Metanephros (tissue), 2 donors: ENCODE measurements at places on chromosomes 1 and 21. TPM values are rescaled to one million over a fixed set of nuclear protein-coding genes. Genes with fewer than 3 reads are reported as not detected.

The C1orf226 gene
- 7.0 TPM for total RNA-seq

The LIX1L gene
- total RNA-seq = 24.3 TPM

The PLD5 gene
- 1.4 TPM for total RNA-seq

The KRTAP21-2 gene
- total RNA-seq = not detected

The ELOA gene
- 19.7 TPM for total RNA-seq

The KANK4 gene
- 38.6 TPM for total RNA-seq

The IGSF21 gene
- 0.88 TPM for total RNA-seq

The GJA5 gene
- 25.6 TPM for total RNA-seq

The SYPL2 gene
- total RNA-seq = 25.6 TPM

The FCRL5 gene
- total RNA-seq = 0.23 TPM

The HSPB7 gene
- total RNA-seq = 7.3 TPM

The GUCA2A gene
- not detected for total RNA-seq

The IARS2 gene
- 104 TPM for total RNA-seq

The FAM131C gene
- 1.7 TPM for total RNA-seq

The SLFNL1 gene
- total RNA-seq = 1.2 TPM

The PAPPA2 gene
- 23.4 TPM for total RNA-seq

The NFASC gene
- total RNA-seq = 24.3 TPM

The GPR37L1 gene
- 0.06 TPM for total RNA-seq

The PLEKHA6 gene
- 43.4 TPM for total RNA-seq

The AK4 gene
- 27.4 TPM for total RNA-seq

The OR2M4 gene
- total RNA-seq = not detected

The MAEL gene
- total RNA-seq = 0.64 TPM

The BGLAP gene
- total RNA-seq = 2.1 TPM

The FAF1 gene
- 40.8 TPM for total RNA-seq

The CELA2A gene
- not detected for total RNA-seq

The CBR1 gene
- 110 TPM for total RNA-seq

The PDZK1IP1 gene
- 28.4 TPM for total RNA-seq

The RSRP1 gene
- 144 TPM for total RNA-seq

The AQP10 gene
- 0.12 TPM for total RNA-seq

The CFHR4 gene
- not detected for total RNA-seq

The OPTC gene
- not detected for total RNA-seq

The TNFRSF18 gene
- total RNA-seq = 1.2 TPM
